ENCODE measurements at places on chromosomes 2 and 18. TPM values are rescaled to one million over a fixed set of nuclear protein-coding genes. Genes with fewer than 3 reads are reported as not detected.

The MATN3 gene
- 4.0 TPM for polyA plus RNA-seq

The EMILIN1 gene
- polyA plus RNA-seq = 184 TPM

The RAB11FIP5 gene
- polyA plus RNA-seq = 17.1 TPM

The MAB21L4 gene
- not detected for polyA plus RNA-seq

The FAHD2A gene
- 40.5 TPM for polyA plus RNA-seq

The PPP1R1C gene
- polyA plus RNA-seq = 0.41 TPM

The FAM210A gene
- 11.3 TPM for polyA plus RNA-seq

The ZSWIM2 gene
- polyA plus RNA-seq = 0.05 TPM

The HOXD11 gene
- not detected for polyA plus RNA-seq

The DPP4 gene
- polyA plus RNA-seq = 5.0 TPM

The CEP76 gene
- polyA plus RNA-seq = 6.4 TPM

The TTC27 gene
- 14.4 TPM for polyA plus RNA-seq

The KCNJ3 gene
- polyA plus RNA-seq = not detected

The SERPINB13 gene
- polyA plus RNA-seq = not detected

The UGT1A3 gene
- not detected for polyA plus RNA-seq

The METTL4 gene
- 5.3 TPM for polyA plus RNA-seq

The SPDYA gene
- not detected for polyA plus RNA-seq

The SERPINB11 gene
- polyA plus RNA-seq = not detected

The SKOR2 gene
- not detected for polyA plus RNA-seq

The ADRA2B gene
- not detected for polyA plus RNA-seq

Measured in SK-N-SH (cell line).